ENCODE measurements at places on chromosomes 3 and 15.

- DNase-seq, result no peak
Observed at GRCh38 chr3:161415506-161416231, 44.4 kb upstream of the SPTSSB start.

DNA sequence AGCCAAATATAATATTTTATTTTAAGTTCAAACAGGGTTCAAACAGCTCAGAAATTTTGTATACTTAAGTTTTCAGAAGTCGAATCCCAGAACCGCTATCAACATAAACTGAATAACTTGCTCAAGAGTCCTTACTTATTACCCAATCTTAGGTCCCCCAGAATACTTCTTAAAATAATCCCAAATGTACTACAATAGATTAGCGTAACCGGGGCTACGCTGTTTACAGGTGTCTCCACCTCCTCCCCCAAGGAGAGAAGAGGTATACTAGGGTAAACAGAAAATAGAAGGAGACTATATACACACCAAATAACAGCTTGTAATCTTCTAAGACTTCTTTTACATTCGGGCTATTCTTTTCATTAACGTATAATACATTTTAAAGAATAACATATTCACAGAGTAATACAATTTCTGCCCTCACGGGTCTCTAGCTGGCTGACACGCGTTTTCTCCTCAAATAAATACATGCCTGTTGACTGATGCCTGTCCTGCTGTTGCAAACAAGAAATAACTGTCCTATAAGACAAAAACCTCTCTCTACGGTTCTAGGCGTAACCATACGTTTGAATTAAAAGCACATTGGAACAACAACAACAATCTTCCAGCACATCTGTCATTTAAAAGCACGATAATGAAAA is 1.3 kb downstream of the DENND4A start:
- peak; percentile 61 for DNase-seq

- DNase-seq, result peak; percentile 3
Observed at GRCh38 chr15:92226020-92226612, 167.6 kb upstream of the ST8SIA2 start.

DNA sequence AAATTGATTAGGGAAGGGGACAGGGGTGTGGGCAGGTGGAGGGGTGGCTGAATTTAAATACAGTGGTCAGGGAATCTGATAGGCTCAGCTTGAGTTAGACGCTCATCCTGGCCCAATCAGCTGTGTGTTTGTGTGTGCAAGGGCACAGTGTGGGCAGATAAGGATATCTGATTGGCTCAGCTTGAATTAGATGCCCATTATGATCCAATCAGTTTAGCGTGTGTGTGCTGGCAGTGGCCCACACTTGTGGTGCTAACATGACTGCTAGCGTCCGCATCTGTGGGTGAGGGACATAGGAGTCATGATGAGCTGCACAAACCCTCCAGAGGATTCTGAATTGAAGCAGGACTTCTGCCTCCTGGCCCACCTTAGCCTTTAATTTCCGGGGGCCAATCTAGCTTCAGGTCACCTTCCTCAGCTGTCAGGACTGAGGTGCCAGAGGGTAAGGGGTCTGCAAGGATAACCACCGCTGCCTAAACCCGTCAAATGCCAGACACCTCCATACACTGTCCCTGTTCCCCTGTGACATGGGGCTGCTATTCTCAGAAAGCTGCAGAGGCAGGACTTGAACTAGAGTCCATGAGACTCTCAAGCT is 97.3 kb downstream of the CORO2B start:
- no peak for DNase-seq

- DNase-seq, result peak; percentile 40
Observed at GRCh38 chr3:88150371-88150770, 612 bp downstream of the C3orf38 start.

DNA sequence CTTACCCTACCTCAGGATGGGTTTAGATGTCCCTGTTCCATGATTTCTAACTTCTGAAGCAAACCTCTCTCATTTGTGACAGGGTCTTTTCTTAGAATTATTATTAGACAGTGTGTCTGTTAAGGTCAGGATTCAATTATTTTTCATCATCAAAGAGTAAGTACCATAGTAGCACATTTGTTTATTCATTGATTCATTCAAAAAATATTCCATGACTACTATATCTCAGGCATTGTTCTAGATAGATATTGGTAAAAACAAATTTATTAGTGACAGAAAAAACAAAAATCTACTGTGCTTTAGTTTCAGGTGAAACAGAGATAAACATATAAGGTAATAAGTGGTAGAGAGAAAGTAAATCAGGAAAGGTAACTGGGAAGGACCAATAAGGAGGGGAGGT is 3.5 kb upstream of the PLOD2 start:
- DNase-seq, result no peak

- DNase-seq, result no peak
Observed at GRCh38 chr15:86849558-86850285, 770.1 kb downstream of the AGBL1 start.

DNA sequence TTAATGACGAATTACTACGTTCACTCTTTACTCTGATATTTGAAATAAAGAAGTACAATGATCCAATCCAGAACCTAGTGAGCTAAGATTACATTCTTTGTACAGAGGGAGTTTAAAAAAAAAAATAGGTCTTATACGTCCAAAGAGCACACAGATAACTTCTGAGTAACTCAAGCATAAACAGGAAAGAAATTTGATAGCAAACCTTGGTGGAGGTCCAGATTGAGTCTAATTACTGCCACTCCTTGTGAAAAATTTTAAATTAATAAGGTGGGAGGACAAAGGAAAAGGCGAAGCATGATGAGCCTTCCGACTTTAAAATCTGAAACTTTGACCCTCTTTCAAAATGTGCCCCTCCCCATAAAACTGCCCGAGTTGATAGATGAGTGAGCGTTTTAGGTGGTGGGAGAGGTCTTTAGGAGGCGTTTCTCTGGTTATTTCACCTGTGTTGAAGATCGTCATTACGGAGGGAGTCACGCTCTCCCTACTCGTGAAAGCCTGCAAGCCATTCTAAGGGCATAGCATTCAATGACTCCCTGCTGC is 127.0 kb upstream of the ROBO2 start:
- DNase-seq, result no peak

DNA sequence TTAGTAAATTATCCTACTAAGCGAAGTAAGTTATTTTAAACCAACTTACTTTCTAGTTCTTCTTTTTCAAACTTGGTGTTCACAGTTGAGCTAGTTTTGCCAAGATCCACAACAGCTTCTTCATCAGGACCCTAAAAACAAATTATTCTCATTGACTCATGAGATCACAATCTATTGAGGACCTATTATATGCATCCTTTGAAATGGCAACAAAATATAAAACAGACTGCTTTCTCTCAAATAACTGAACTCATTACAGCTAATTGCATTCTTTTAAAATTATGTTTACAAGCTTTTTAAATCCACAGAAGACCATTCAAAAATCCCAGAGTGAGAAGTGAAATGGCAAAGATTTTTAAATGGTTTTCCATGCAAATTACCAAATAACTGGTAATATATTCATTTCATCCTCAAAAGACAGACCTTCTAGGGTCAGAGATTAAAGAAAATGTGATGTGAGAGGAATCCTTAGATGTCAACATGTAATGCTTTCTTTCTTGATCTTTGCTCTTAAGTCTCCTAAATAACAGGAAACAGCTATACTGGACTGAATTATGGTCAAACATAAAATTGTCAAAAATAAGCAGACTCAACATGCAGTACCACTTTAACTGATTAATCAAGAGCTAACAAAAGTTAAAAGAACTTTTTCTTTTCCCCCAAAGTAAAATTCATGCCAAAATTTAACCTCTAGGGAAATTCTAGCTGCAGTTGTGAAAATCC is 31.7 kb downstream of the SLC4A7 start:
- DNase-seq, result no peak

DNA sequence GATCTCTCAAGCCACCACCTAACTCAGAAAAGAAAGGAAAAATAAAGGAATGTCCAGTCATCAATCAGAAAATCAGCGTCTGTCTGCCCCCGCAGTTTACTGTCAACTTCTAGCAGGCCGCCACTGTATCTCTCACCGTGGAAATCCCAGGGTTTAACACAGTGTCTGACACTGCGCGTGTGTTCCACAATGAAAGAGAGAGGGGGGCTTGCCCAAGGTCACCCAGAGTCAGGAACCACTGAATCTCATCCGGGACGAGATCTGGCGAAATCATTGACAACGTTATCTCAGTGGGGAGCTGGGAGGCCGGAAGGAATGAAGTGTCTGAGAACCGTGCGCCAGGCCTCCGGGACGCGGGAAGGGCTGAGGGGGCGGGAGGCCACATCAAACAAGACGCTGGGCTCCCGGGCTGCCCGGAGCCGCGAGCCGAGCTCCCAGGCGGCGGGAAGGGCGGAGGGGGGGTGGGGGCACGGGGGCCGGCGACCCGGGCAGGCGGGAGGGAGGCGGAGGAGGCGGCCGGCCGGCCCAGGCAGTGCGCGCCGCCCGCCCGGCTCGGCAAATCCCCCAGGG is 2.2 kb upstream of the HES1 start:
- DNase-seq, result no peak

DNA sequence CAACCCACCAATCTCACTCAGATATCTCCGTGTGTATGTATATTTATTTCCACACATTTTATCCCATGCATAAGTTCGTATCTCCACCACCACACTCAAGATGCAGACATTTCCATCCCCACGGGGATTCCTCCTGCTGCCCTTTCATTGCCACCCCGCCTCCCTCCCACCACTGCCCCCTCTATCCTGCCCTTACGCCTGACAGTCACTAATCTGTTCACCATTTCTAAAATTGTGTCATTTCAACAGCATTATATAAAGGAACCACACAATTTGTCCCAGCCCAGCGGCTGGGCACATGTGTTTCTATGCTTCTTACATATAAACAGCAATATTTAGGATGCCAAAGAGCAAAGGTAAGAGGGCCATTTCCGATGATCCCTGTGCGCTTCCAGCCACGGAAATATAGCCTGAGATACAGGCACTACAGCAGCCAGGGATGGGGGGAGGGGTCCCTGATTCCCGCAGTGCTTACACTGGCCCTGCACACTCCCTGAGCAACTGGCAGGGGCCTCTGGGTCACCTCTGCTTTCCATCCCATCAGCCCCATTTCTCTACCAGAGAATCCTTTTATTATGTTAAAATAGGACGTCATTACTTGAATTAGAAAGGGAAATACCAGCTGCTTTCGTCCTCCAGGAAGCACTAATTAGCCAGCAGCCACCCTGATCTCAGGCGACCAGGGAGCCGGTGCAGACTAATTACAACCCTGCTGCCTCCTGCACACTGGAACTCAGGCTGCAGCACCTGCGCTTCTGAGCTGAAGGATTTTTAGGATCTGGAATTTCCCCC is 372.0 kb upstream of the ATP10A start:
- no peak for DNase-seq

- DNase-seq, result no peak
Observed at GRCh38 chr3:23312866-23313265, 109.7 kb downstream of the UBE2E2 start.

DNA sequence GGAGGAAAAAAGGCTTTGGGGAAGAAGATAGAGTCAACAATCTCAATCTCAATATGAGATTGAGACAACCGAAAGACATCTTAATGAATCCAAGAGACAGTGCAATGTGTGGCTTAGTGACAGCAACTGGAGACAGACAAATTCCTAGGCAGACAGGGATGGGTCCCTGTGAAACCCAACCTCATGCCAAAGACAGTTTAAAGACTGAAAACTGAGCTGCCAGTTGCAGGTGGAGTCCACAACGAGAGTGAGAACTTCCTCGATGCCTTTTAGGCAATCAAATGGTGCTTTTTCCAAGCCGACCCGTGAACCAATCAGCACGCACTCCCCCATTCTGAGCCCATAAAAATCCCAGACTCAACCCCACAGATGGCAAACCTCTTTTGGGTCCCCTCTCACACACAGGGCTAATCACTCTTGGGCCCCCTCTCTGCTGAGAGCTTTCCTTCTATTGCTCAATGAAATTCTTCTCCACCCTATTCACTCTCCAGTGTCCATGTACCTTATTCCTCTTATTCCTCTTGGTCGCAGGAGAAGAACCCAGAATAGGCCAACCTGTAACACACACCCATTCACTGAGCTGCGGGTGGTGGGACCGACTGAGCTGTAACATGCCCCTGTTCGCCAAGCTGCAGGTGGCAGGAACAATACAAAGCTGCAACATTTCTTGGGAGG is 34.8 kb downstream of the ZMAT3 start:
- no peak for DNase-seq

GRCh38 chr15:49196856-49197255 is 26.8 kb downstream of the GALK2 start:
- no peak for DNase-seq

DNA sequence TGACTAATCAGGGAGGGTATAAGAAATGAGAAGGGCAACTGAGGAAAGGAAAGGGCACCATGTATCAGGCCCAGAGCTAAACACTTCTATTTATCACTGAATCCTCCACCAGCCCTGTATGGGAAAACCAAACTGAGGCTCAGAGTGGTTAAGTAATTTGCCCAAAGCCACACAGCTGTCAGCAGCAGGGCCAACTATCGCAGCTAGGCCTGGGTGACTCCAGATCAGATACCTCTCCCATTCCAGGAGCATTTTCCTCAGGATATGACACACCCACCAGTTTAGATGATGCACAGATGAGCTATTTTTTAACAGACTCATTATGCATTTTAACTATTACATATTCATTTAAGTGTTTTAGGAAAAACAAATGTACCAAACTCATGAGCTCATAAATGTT is 14.5 kb downstream of the NUP210 start:
- no peak for DNase-seq

- no peak for DNase-seq
Observed at GRCh38 chr3:55579496-55579895, 92.4 kb upstream of the WNT5A start.

DNA sequence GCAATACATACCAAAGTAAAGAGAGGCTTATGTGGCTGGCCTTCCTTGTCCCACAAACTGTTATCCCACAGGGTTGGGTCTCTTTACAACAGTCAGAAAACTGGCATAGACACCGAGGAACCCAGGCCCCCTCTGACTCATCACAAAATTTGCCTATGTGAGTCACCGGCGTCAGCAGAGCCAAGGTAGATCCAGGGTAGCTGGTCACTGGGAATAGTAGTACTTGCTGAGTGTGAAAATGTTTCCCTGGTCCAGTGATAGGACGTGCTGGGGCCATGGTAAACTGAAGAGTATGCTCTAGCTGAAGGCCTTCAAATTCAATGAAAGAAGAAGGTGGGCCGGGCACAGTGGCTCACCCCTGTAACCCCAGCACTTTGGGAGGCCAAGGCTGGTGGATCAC is 27.1 kb upstream of the SKIL start:
- no peak for DNase-seq

GRCh38 chr3:72339670-72340030 is 508.6 kb downstream of the SHQ1 start:
- DNase-seq, result no peak

Measured in CD4-positive, alpha-beta T cell treated with Interleukin-21 for 1 hour (primary cell).